ENCODE measurements at places on chromosomes 13 and 19. TPM values are rescaled to one million over a fixed set of nuclear protein-coding genes. Genes with fewer than 3 reads are reported as not detected.

DNA sequence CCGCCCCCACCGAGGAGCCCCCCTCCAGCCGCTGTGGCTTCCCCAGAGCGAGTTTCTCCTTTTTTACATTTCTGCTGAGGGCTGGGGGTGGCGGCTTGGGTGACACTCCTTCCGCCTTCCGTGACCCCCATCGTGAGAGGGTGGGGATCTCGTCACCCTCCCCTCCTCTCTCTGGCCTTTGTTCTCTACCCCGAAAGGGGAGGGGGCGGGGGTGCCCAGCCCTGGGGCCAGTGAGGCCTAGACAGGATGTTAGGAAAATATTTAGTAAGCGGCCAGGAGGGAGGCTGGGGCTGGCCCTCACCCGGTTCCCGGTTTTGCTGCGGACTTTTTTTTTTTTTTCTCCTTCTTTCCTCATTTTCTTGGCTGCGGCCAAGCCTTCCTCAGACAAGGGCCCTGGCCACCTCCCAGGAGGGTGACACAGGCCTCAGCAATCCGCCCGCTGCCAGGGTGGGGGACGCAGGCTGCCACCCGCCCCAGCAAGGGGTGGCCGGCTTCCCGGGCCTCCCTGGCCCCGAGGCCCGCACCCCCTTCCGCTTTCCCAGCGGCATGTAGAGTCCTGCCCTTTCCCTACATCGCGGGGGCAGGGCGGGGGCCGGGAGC is 3.9 kb downstream of the MIDN start:
- peak; percentile 90 for DNase-seq

- DNase-seq, result no peak
Observed at GRCh38 chr13:51923983-51924539, 62.3 kb downstream of the CCDC70 start.

DNA sequence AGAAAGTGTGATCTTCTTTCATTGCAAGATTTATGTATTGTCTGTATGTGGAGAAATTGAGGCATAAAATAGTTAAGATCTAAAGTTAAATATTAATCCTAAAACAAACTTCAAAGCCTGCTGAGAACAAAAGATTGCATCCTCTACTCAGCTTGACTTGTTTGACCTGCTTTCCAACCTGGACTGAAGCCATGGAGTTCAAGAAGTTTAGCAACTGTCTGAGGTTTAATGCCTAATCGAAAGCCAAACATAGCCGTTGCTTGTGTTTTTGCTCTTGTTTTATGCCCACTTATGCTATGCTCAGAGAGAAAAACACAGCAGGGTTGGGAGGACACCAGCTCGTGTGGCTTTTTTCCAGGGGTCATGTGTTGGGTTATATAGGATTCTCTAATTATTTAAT is 135.6 kb downstream of the NUFIP1 start:
- DNase-seq, result peak; percentile 85

DNA sequence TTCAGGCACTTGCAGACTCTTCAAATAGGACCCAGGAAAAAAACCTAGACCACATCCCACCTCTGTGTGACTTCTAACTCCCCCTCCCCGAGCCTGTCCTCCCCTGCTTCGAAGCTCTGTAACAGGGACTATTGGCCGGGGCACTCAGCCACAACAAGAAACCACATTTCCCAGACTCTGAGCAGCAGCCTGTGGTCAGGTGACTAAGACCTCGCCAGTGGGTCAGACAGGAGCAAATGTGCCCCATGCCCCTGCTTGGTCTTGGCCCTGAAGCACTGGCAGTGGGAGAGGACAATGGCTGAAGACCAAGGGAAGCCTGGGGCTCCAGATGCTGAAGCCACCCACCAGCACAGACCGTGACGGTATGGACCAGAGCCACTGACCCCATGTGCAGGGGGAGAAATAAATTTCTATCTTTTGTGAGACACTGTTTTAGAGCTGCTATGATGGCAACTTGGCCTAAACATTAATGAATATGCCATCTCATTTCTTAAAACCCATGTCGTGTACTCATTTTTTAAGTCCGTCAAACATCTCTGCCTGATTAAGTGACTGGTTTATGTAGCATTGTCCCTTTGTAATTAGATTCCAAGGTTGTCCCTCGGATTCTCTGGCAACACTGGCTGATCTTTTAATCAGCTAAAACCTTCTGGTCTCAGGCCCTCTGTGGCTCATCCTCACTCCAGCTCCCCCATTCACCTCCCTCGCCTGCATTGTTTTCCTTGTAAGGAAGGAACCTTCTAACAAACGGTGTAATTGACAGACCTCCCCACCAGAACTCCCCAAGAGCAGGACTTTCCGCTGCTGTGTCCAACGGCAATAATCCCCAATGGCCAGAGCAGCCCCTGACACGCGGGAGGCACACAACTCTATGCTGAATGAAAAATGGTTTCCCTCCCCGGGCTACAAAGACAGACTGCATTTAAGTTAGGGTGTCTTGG is 98.4 kb downstream of the STK24 start:
- no peak for DNase-seq

GRCh38 chr13:87129602-87130300 is 541.4 kb upstream of the SLITRK5 start:
- no peak for DNase-seq

GRCh38 chr19:925087-925525 is 729 bp upstream of the ARID3A start:
- DNase-seq, result peak; percentile 46

DNA sequence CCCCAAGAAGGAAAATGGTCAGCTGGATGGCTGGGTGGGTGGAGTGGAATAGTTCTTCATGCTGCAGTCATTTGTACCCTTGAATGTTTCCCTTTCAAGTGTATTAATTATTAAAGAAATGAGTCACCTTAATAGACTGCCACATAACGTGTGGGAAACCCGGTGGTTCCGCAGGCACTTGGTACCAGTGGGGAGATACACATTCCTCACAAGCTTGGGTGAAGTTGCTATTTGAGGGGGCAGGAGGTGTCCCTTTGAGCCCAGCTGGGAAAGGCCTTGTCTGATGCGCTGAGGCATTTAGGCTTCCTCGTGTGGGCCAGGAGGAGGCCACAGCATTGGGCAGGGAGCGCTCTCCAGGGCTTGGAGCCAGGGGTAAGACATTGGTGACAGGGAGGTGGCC is 57.7 kb downstream of the ATP8A2 start:
- no peak for DNase-seq

DNA sequence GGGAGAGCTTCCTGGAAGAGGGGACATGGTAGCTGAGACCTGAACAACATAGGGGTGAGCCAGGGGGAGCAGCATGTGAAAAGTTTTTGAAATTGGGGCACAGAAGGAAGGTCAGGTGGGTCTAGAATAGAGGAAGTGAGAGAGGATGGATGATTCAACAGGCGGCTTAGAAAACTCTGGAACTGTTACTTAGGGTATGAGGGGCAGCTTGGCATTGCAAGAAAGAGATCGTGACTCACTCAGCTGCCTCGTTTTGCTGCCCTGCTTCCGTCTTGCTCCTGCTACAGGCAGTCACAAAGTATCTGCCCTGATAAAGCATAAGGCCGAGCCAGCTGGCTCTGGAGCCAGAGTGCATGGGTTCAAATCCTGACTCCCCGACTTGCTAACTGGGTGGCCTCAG is 1.3 kb upstream of the CEACAM20 start:
- DNase-seq, result no peak

GRCh38 chr19:16325641-16326400 is 1.2 kb downstream of the KLF2 start:
- DNase-seq, result no peak

GRCh38 chr13:111215081-111216047 is 100.3 kb downstream of the ARHGEF7 start:
- no peak for DNase-seq

GRCh38 chr13:53141336-53141735 is 112.7 kb downstream of the OLFM4 start:
- no peak for DNase-seq

DNA sequence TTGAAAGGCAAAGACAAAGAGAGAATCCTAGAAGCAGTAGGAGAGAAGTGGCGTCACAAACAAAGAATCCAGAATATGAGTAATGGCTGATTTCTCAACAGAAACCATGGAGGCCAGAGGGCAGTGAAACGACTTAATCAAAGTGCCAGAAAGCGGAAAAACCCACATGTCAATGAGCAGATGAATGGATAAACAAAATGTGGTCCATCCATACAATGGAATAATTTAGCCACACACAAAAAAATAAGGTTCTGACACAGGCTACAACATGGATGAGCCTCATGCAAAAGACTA is 52.2 kb upstream of the RANBP3 start:
- no peak for DNase-seq

GRCh38 chr19:39167461-39168257 is 29.1 kb upstream of the NCCRP1 start:
- DNase-seq, result peak; percentile 52

- DNase-seq, result no peak
Observed at GRCh38 chr13:55219538-55219937, 1921.2 kb upstream of the PRR20A start.

- DNase-seq, result no peak
Observed at GRCh38 chr13:110525328-110526319, 35.9 kb downstream of the RAB20 start.

The TMEM255B gene
- total RNA-seq, result 17.0 TPM

The CYP2A6 gene
- total RNA-seq, result 1.9 TPM

The CEACAM1 gene
- 19.5 TPM for total RNA-seq

The YJEFN3 gene
- total RNA-seq, result 8.9 TPM

The TRMT1 gene
- 35.0 TPM for total RNA-seq

The ZNF723 gene
- total RNA-seq, result not detected

All from mucosa of gallbladder (tissue), 1 donor.